ENCODE measurements at places on chromosomes 2 and 18.
A peak's percentile ranks its signal among the peaks of the same experiment; 100 is the strongest.

GRCh38 chr2:216695401-216695821 is at the start of gene IGFBP5:
IGFBP5 (minus strand) TSS chr2:216695549; CDS start chr2:216694775, 774 bp downstream.
- peak; percentile 90 for DNase-seq

GRCh38 chr2:205571360-205571959 is 110.8 kb upstream of the NRP2 start:
- no peak for DNase-seq

DNA sequence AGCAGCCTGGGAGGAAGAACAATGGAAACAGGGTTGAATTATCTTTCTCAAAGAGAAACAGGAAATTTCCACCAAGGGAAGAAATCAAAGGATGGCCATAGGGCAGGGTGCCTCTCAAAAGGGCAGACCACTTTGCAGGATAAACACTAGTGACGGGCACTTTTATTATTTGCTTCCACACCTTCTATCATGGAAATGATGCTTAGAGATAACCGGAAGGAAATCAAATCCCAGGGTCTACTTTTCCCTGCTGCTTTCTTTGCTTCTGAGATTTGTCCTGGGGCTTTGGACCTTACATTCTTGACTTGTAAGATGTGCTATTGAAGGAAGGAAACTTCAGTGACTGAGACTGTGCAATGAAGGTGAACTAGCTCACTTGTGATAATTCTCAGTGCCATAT is 1.1 kb upstream of the SCN9A start:
- DNase-seq, result no peak

DNA sequence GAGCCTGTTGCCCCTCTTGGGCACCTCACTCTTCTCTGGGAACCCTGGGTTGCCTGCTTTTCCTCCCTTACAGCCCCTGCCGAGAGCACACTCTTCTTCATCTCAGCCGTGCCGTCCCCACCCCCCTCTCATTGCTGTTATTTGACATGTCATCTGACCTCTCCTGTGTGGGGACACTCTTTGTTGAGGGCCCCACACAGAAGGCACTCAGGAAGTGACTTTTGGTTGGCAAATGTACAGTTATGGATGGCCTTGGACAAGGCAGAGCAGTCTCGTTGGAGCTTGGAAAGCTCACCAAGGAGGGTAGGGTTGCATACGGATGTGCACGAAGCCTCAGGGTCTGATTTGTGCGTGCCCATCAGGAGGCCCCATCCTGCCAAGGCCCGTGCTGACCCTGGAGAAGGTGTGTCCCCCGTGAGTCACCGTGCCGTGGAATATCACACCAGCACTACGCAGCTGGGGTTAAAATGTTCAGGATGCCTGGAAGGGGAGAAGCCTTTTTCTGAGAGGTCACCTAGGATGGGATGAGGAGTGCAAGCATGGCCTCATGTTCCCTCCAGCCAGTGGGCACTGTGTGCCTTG is 93.9 kb downstream of the CTIF start:
- no peak for DNase-seq

DNA sequence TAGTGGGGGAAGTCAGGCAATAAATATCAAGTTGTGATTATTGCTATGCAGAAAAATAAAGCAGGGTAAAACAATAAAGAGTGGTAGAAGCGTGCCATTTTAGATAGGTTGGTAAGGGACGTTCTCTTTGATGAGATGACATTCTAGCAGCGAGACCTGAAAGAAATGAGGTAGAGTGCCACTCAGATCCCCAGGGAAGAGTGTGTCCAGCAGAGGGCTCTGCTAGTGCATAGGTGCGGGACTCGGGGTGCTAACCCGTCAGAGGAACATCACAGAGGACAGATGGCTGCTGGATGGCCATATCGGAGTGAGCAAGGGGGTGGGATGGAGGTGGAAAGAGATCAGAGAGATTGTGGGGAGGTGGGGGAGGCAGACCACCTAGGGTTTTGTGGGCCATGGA is 16.3 kb upstream of the GTF2A1L start:
- DNase-seq, result peak; percentile 28
